ENCODE measurements at places on chromosomes 1 and 21.

DNA sequence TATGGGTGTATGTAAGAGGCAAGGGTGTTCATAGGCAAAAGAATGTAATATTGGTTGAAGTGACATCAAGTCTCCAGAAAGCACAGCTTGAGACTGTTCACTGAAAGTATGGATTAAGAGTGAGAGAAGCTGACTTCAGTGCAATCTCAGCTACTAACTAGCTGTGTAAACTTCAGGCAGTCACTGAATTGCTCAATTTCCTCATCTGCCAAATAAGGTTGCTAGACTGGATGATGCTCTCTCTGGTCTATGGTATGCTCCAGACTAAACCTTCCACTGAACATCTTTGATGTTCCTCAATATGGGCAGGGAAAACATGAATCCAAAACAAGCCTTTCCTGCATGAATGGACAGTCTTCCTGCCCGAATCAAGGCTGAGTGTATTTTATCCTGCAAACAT lies 111.8 kb upstream of the USH2A start:
- no peak for DNase-seq

DNA sequence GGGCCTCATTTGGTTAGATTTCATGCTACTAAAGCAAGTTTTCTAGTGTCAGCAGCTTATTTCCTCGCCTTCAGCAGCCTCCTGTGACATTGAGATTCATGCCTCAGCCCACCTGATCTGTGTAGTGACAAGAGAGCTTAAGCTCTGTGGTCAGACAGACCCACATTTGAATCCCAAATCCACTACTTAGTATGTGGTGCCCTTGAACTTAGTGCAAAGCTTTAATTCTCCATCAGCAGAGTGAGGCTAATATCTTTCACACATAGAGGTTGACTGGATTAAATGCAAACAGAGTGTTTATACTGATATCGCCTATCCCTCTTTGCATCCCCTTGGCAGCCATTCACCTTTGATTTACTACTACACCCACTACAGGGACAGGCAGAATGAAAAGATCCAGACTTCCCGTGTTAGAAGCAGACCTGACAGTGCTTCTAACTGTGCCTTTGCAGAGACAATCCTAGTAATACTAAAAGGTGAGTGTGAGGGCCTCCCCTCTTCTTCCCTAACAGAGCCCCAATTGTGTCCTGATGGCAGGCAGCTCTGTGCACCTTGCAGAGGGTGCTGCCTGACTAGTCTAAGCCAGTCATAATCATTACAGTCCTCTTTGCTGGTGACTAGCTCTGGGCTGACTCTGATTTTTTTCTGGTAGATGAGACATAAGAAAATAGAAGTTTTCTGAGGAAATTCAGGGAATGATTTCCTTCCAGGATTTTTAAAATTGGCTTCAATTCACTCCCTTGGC lies 264.0 kb downstream of the CTH start:
- no peak for DNase-seq

DNA sequence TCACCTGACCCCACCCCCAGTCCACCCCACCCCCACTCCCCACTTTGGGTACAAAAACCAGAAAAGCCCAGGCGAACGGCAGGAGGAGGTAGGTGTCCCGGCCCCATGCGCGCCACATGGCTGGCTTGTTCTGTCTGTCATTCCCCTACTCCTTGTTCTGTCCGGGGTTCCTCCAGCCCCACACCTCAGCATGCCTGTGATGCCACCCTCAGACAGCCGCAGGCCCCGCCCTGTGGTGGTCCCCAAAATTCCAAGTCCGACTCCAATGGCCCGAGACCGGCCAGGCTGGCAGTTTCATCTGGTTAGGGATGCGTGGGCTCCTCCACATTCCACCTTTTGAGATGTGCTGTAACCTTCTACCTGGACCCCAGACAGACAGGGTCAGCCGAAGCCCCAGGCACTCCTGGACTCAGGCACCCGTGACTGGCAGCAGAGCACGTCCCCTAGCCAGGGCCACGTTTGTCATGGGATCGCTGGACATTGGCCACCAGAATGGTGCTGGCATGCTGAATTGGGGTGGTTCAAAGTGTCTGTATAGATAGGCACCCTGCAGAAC lies 94.4 kb downstream of the WDR4 start:
- DNase-seq: no peak

DNA sequence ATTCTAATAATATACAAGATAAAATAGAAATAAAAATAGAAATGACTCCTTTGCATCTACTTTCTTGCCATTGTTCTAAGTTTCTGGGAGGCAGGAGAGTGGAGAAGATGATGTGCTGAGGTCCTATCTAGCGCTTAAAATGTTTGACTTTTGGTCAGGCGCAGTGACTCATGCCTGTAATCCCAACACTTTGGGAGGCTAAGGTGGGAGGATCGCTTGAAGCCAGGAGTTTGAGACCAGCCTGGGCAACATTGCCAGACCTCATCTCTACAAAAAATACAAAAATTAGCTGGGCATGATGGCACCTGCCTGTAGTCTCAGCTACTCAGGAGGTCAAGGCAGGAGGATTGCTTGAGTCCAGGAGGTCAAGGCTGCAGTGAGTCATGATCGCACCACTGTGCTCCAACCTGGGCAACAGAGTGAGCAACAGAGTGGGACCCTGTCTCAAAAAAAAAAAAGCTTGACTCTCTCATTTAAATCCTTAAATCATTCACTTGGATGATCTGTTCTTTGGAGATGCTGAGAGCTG lies 24.2 kb upstream of the SLC45A1 start:
- no peak for DNase-seq

GRCh38 chr1:154425172-154425571 lies 20.0 kb downstream of the IL6R start:
- no peak for DNase-seq

GRCh38 chr1:29631361-29631760 lies 395.0 kb downstream of the PTPRU start:
- no peak for DNase-seq

- DNase-seq: no peak
These were observed 62.6 kb downstream of the KIF21B start for GRCh38 chr1:200960948-200961340.

DNA sequence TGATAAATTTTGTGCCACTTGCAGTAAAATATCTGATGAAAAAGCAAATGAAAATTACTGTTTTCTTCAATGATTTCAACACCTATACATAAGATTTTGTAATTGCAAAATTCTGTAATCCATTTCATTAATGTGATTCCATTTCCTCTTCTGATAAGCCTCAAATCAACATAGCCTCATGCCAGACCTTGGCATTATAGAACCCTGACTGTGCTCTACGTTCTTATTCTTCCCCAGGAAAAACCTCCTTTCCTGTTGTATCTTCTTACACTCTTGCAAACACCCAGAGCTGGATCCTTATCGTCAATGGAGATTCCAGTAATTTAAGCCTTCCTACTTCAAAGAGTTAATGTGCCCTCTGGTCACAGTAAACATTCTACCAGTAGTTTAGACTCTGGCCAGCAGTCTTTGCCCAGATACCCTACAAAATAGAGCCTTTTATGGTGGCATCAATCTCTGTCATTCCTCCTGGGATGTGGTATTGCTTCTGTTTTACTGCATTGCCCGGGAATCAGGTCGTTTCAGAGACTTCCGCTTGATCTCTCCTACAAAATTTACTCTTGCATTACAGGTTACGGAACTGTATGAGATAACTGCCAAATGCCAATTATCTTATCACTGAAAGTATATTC lies 48.5 kb upstream of the CHRM3 start:
- DNase-seq: no peak

GRCh38 chr1:182601416-182601786 lies 2.8 kb downstream of the RGS16 start:
- peak; percentile 44 for DNase-seq

DNA sequence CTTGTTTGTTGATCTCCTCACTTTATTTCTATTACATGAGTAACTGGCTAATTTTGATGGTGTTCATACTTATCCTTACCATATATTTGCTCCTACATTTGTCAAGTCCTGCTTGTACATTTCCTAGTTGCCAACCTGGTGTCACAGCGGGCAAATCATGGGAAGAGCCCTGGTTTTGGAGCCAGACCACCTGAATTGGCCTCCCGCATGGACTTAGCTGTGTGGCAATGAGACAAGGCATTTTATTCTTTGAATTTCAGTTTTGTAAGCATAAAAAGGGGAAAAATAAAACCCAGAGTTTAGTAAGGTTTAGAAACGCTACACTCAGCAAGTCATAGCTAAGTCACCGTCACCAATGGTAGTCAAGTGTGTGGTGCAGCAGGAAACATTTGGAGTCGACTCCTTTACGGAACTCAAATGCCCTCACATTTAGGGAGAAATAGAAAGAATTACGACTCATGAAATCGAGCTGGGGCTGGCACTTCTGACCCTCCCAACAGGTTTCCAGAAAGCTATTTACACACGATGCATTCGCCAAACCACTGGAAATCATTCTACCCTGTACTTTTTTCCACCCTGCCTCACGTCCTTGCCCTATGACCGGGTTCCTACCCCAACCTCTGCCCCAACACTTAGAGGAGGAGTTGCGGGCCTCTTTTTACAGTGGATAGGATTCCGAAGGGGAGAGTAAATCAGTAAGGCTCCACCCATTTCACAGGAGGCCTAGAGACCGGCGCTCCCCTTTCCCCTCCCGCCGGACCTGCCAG lies 492 bp upstream of the PGM1 start:
- DNase-seq: no peak

- no peak for DNase-seq
These were observed 64.9 kb upstream of the LMO4 start for GRCh38 chr1:87263785-87264184.

DNA sequence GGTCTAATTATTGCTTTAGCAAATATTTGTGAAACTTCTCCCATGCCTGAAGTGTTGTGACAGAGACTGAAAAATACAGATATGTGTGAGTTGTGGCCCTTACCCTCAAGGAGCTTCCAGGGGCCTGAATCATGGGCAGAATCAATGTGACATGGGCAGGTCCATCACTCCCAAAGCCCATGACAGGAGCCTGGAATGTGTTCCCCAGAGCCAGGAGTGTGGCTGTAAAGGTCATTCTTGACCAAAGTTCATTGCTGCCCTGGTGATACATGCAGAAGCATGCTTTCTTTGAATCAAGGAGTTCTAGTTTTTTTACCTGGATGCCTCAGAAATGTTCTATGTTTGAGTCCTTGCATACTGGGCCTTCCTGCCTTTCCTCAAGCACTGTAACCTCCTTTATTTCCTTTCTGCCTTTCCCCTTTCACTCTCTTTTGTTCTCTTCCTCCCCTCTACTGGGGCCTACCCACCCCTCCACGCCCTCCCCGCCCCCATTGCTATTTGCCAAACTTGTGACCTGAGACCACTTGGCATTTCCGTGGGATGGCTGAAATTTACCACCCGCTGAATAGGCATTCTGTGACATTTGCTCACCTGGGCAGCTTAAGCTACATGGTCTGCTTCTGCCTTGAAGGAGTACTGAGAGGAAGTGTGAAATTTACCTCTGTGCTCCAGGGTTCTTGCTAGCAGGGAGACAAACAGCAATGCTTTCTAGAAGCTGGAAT lies 19.7 kb downstream of the PBX1 start:
- no peak for DNase-seq

- no peak for DNase-seq
These were observed 582 bp downstream of the TRPM2 start for GRCh38 chr21:44354001-44354405.

DNA sequence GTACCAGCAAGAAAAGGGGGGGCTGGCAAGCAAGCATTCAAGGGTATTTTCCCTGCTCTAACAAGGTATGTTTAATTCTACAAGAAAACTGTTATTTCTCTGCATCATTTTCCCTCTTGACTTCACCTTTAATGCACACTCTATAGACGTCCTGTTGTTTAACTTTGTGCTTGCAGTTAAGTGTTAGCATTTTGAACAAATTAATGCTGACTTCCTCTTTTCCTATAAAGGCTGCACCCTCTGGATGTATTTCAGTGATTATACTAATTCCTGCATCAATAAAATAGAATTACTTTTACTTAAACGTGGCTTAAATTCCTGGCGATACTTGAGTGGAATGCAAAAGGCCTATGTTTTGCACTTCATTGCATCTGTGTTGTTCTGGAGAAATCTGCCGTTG lies 183.3 kb downstream of the KCNJ6 start:
- DNase-seq: no peak

DNA sequence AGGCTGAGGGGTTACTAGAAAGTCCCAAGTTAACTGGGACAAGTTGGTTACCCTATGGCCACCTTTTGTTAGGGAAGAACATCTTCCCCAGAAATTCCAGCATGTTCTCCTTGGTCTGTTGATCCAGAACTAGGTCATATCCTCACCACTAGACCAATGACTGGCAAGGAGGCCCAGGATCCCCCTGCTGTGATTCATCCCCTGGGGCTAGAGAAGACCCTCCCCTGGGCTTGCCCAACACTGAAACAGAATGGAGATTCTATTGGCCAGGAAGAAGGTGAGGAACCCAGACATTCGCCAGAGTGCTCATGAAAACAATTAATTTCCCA lies 90.1 kb upstream of the SIM2 start:
- DNase-seq: no peak

DNA sequence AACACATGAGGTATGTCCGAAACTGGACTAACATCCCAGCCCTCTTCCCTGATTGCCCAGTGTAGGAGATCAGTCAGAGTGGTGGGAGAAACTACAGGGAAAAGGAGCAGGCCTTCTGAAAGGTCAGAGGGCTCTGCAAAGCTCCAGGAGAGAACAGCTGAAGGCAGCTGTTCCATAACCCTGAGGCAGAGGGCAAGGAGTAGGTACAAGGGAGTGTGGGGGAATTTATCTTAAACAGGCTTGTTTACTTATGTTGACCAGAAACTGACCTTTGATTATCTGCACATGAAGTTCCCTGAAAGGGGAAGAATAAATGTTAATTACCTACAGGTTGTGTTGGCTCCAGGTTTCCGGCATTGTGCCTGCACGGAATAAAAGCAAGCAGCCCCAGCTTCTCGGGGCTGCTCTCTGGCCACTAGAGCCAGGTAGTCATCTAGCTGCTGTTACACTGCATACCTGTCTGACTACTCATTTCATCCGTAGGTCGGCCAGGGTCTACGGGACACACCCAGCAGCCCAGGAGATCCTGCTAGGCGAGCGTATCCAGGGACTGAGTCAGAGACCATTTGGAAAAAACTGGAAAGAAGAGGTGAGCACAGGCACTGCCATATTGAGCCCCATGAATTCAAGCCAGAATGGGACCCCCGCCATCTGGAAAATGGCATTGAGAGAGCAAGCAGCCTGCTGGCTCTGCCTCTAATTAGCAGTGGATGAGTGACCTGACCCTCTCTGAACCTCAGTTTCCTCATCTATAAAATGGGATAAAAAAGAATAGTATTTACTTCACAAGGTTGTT lies 14.9 kb upstream of the PAQR7 start:
- peak; percentile 65 for DNase-seq

DNA sequence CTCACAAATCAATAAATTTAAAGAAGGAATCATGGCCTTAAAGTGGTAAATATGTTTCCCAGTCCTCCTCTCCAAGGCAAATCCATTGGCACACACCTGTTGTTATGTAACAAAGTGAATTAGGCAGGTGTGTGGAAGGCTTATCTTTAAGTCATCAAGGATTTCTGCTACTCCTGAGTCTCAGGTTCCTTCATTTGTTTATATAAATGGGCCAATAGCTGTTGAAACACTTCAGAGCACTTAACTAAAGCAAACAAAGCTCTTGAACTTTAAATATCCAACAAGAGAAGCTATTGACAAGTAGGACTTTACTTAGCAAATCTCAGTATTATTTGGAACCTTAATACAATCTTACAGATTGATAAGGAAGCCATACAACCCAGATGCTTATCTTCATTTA lies 99.3 kb upstream of the ESRRG start:
- DNase-seq: no peak

Data from HT1080 (cell line).